ENCODE measurements at places on chromosomes 5 and 9.

DNA sequence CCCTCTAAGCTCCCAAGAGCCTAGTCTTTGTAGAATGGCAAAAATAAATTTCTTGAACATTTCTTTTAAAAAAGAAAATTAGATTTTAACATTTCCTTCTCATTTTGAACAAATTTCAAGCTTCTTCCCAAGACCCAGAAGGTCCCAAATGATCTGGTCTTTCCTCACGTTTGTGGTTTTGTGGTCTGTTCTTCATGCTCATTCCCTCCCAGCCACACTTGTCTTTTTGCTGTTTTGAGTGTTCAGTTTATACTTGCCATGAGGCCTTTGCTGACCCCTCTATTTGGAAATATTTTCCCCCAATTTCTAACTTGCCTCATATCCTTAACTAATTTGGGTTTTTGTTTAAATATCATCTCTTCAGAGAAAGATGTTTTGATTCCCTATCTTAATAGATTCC lies 133.4 kb upstream of the PAPPA start:
- no peak for DNase-seq

DNA sequence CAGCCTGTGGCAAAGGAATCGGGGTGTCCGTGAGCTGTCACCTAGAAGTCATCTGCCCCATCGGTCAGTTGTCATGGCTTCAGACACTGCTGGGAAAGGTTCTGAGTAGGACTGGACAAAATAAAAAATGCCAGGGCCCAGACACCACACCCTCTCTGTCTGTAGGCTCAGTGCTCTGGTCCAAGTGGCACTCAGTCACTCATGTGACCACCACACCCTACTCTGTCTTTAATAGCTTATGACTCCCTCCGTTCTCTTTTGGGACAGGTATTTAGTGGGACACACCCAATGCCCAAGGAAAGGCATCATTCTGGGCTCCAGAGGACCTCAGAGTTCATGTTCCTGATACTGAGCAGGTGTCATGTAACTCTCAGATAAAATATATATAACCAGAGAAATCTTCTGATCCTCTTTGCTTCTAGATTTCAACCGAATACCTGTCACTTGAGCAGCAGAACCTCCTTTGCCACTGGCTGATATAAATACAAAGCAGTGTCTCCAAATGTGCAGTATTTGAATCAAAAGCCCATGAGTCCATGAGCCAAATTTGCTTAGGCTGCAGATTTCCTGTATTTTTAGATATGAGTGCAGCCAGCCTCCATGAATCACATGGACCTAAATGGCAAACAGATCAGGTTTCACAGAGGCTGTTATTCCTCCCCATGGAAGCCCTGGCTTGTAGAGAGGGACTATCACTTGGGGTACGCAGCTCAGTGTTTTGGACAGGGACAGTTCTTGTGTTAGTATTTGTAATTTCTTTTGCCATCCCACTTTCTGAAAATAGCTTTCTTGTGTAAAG lies 272.0 kb downstream of the ARHGAP26 start:
- DNase-seq: no peak

DNA sequence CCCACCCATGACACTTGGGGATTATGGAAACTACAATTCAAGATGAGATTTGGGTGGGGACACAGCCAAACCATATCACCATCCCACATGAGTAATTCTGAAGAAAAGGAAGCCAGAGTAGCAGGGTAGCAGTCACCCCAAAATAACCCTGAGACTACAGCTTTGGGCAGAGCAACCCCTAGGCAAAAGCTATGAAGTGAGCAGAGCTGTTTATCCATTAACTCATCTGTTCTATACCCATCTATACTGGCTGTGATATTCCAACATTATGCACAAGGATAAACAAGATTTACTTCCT lies 12.3 kb upstream of the REEP5 start:
- no peak for DNase-seq

- no peak for DNase-seq
Measured at GRCh38 chr5:56801256-56801655, 14.1 kb upstream of the MAP3K1 start.

GRCh38 chr5:180353980-180354452 lies 880 bp upstream of the GFPT2 start:
- DNase-seq: no peak

DNA sequence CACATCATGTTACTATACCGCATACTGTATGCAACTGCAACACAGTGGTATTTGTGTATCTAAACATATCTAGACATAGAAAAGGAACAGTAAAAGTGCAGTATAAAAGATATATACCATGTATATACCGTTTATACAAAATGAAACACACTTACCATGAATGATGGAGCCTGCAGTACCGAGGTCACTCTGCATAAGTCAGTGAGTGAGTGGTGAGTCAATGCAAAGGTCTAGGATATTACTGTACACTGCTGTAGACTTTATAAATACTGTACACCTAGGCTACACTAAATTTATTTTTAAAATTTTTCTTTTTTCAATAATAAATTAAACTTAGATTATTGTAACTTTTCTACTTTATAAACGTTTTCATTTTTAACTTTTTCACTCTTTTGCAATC lies 29.3 kb downstream of the PRELID2 start:
- DNase-seq: no peak

- no peak for DNase-seq
Measured at GRCh38 chr9:133273819-133274218, 1.2 kb downstream of the ABO start.

DNA sequence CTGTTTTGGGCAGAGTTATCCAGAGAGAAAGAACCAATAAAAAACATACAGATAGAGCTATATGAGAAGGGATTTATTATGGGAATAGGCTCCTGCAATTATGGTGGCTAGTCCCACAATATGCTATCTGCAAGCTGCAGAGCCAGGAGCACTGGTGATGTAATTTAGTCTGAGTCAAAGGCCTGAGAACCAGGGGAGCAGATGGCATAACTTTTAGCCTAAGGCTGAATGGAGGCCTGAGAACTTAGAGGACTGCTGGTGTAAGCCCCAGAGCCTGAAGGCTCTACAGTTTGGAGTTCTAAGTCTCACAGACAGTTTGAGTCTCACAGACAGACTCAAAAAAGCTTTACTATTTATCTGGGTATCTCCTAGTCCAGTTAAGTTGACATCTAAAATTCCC lies 263.8 kb downstream of the FBXL7 start:
- no peak for DNase-seq

DNA sequence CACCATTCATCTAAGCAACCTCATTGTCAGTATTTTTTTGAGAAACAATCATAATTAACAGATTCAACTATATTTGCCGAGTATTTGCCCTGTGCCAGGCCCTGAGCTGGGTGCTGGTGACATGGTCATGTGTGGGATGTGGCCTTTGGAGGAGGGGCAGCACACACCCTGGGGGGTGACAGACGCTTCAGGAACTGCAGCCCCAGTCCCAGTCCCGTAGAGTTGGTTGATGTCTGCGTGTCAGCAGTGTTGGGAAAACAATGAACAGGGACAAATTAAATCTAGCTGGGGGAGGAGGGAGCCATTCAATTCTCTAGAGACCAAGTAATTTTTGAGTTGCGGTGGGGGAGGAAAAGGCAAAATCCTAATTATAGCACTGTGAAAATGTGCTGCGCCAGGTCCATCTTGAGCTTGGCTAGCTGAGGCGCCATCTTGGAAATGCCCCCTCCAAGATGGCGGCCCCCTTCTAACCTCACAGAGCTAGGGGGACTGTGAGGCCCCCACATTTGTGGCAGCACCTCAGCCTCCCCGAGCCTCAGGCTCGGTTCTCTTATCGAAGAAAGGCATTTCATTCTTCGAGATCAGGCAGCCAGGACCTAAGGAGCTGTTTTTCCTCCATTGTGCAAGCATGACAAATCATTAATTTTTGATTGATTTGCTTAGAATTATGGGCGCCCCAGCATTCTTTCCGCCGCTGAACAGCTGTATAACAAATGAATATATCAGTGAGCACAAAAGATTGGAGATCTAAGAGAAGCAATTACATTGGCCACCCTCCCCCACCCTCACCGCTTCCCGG lies 87.8 kb downstream of the ZNF618 start:
- DNase-seq: no peak

- no peak for DNase-seq
Measured at GRCh38 chr5:61800450-61800849, 468.4 kb downstream of the ZSWIM6 start.

DNA sequence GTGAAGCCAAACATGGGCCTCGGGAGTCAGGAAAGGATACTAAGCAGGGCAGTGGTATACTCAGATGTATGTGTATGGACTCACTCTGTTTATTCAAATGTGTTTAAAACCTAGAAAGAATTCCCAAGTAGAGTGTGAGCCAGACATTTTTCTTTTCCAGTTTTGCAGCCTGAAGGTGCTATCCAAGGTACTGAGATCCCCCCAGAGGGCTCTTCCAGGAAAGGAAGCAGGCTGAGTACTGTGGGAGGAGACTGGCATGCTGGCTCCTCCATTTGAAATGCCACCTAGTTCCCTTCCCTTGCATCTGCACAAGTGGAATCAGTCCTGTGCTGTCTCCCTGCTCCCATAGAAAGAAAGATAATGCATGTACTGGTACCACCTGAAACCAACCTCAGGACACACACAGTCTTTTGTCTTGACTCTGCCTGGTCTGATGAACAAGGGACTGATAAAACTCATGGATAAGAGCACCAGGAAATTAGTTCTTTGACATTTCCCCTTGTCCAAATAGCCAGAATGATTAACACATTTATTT lies 85.9 kb downstream of the HRH2 start:
- DNase-seq: no peak

Measured in SIG-M5 (cell line).